ENCODE measurements at places on chromosomes 4 and X. TPM values are rescaled to one million over a fixed set of nuclear protein-coding genes. Genes with fewer than 3 reads are reported as not detected.
A peak's percentile ranks its signal among the peaks of the same experiment; 100 is the strongest.

The PDLIM5 gene
- 242 TPM for total RNA-seq

The SHISA3 gene
- total RNA-seq, result not detected

The EREG gene
- 1.1 TPM for total RNA-seq

The DOK7 gene
- not detected for total RNA-seq

The HSD17B13 gene
- under 0.01 TPM for total RNA-seq

The EDA gene
- 0.59 TPM for total RNA-seq

The RBM3 gene
- total RNA-seq, result 527 TPM

The ANK2 gene
- total RNA-seq, result 68.4 TPM

GRCh38 chr4:14608630-14609029 is 393.7 kb upstream of the CPEB2 start:
- H3K4me1 ChIP-seq, result peaks cover 4% of the 10 kb centered on the region
- no peak for DNase-seq
- no peak overlapping the region for H3K27ac ChIP-seq
- no peak overlapping the region for H3K4me3 ChIP-seq
- H3K27me3 ChIP-seq, result no peaks in the 10 kb centered on the region
- no peaks in the 10 kb centered on the region for H3K36me3 ChIP-seq

DNA sequence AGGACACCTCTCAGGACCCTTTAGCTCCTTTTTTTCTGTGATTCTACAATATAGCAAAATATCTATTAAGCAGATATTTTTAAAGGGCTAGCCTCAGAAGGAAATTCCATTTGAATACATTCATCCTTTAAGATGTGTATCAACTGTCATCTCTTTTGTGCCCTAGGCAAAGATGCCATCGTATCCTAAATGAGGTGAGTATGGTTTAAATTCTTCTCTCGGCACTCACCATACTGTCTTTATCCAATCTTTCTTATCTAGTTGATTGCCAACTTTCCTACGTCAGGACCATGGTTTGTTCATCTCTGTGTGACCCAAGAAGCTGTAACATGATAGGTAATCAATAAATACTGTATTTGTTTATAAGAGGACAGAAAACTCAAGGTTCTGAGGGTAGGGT is 176.0 kb downstream of the LDB2 start:
- no peak overlapping the region for H3K4me3 ChIP-seq
- no peaks in the 10 kb centered on the region for H3K36me3 ChIP-seq
- peak overlapping the region; percentile 75 for H3K27ac ChIP-seq
- DNase-seq, result no peak
- H3K4me1 ChIP-seq, result peaks cover 32% of the 10 kb centered on the region
- no peaks in the 10 kb centered on the region for H3K27me3 ChIP-seq

DNA sequence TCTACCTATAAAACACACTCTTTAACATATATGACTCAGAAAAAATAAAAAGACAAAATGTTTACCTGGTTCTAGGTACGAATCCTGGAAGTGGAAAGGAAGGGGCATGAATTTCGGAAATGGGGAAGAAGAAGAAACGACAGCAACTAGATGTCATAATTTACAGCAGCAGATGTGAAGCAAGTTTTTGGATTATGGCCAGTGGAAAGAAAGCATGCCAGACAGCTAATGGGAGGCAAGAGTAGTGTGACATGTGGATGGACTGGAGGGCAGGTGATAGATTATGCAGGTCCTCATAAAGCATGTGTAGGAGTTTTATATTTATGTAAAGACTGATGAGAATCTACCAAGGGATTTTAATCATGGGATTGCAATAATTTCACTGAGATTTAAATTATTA is 279.0 kb upstream of the TACR3 start:
- no peaks in the 10 kb centered on the region for H3K4me1 ChIP-seq
- no peaks in the 10 kb centered on the region for H3K27me3 ChIP-seq
- no peak for DNase-seq
- H3K27ac ChIP-seq, result no peak overlapping the region

DNA sequence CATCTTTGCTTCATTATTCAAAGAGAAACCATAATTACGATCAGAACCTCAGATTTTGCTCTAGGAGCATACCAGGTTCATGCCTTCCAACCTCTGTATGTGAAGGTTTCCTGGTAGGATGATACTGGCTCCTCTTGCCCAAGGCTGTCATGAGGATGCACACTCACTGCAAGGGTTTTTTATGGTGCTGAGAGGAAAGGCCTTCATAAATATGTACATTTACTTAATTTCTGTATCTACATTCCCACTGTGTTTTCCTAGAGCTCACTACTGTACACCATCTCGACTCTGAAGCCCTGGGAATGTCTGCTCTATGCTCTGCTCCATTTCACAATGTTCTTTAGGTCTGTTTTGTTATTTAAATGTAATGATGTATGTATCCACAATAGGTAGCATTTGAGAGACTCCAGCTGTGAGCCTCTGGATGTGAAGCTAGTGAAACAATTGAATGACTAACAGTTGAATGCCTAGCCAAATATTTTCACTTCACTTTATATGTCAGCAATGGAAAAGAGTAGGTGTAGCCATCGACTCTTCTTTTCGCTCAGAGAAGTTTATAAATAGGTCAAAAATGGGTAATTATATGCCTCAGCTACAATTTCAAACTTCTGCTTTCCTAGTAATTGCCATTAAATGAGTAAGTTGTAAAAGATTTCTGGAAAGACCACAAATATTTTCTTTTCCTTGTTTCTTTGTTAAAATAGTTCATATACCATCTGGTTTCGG is 228.0 kb downstream of the PALLD start:
- H3K27me3 ChIP-seq, result no peaks in the 10 kb centered on the region
- H3K4me1 ChIP-seq, result peaks cover 40% of the 10 kb centered on the region
- H3K36me3 ChIP-seq, result peaks cover 17% of the 10 kb centered on the region
- H3K27ac ChIP-seq, result peak overlapping the region; percentile 69
- H3K4me3 ChIP-seq, result no peak overlapping the region

DNA sequence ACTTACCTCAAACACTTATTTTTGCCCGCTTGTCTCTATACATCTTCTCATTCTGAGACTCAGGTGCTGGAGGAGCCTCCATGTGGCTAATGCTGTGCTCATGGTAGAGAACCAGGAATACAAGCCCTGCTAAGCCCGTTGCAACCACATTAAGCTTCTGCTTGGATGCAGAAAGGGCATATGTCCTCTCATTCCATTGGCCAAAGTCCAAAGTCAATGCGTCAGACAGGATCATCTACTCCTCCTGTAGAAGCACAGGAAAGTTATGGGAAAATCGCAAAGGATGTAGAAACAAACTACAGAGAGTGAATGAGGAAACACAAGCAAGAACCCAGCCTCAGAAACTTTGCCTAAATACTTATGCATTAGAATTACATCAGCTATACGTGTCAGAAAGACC is 124.5 kb upstream of the AGA start:
- no peak for DNase-seq
- H3K27me3 ChIP-seq, result no peaks in the 10 kb centered on the region
- H3K4me1 ChIP-seq, result peaks cover 3% of the 10 kb centered on the region
- no peaks in the 10 kb centered on the region for H3K36me3 ChIP-seq

GRCh38 chr4:163494360-163495241 is at the start of gene TMA16:
TMA16 (plus strand) TSS chr4:163494690; CDS start chr4:163494802, 112 bp downstream.
- peak within 1 kb of the TSS; percentile 86 for H3K4me3 ChIP-seq
- H3K4me1 ChIP-seq, result peaks cover 7% of the 10 kb centered on the region
- no peaks in the 10 kb centered on the region for H3K27me3 ChIP-seq

- peak overlapping the region; percentile 34 for H3K4me3 ChIP-seq
- H3K27ac ChIP-seq, result no peak overlapping the region
- peaks cover 2% of the 10 kb centered on the region for H3K4me1 ChIP-seq
- peaks cover 10% of the 10 kb centered on the region for H3K27me3 ChIP-seq
Measured at GRCh38 chr4:182937268-182938204, 20.4 kb upstream of the DCTD start.

DNA sequence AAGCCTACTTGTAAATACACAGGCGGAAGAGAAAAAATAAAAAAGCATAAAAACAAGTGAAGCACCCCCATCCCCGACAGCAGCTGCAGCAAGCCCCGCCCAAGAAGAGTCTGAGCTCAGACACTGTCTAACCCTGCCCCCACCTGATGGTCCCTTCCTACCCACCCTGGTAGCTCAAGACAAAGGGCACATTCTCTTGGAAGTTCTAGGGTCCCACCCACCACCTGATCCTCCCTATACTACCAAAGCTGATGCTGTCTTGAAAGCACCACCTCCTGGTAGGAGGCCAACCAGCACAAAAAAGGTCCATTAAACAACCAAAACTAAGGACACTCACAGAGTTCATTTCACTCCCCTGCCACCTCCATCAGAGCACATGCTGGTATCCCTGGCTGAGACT is 308.2 kb downstream of the KLHL13 start:
- no peaks in the 10 kb centered on the region for H3K4me1 ChIP-seq
- H3K27me3 ChIP-seq, result no peaks in the 10 kb centered on the region
- H3K4me3 ChIP-seq, result no peak overlapping the region
- H3K36me3 ChIP-seq, result no peaks in the 10 kb centered on the region
- H3K27ac ChIP-seq, result no peak overlapping the region
- peak; percentile 39 for DNase-seq

DNA sequence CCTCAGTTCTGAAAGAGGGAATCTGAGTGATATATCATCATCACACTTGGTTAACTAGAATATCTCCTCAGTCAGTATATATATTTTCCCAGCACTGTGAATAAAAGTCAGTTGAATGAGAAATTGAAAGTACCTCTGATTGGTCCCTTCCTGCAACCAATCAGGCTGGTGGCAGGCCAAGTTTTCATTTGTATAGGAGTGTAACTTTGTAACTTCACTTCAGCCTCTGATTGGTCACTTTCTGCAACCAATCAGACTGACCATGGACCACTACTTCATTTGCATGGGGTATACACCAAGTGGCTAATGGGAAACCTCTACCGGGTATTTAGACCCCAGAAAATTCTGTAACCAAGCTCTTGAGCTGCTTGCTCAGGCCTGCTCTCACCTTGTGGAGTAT is 2.0 kb upstream of the PGK1 start:
- no peak for DNase-seq
- no peak overlapping the region for H3K27ac ChIP-seq
- no peaks in the 10 kb centered on the region for H3K27me3 ChIP-seq
